ENCODE measurements at places on chromosomes 1 and 21.
A peak's percentile ranks its signal among the peaks of the same experiment; 100 is the strongest.

DNA sequence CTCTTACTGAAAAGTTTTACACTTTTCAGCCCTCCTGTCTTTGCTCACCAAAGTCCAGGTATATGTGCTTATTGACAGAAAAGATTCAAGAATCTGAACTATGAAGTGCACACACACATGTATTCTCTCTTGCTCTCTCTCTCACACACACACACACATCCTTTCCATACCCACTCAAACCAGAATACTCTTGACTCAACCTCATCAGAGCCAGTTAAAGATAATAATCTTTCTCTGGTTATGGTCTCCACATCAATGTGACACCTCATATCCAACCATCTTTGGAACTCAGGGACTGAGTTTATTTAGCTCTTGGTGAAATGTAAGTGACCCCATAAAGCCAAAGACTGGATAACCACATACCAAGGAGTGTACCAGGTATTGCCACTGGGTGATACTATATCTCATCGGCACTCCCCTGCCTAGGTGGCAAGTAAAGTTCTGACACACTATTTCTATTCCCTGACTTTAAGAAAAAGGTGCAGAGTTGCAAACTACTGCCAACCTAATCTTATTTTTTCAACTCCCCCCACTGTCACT, 24.9 kb upstream of the RGS8 start:
- DNase-seq, result no peak

GRCh38 chr21:37281993-37282392, 14.9 kb upstream of the VPS26C start:
- DNase-seq, result peak; percentile 62

- DNase-seq, result no peak
These were observed 11.0 kb upstream of the PLA2G2C start for GRCh38 chr1:20197329-20197791.

DNA sequence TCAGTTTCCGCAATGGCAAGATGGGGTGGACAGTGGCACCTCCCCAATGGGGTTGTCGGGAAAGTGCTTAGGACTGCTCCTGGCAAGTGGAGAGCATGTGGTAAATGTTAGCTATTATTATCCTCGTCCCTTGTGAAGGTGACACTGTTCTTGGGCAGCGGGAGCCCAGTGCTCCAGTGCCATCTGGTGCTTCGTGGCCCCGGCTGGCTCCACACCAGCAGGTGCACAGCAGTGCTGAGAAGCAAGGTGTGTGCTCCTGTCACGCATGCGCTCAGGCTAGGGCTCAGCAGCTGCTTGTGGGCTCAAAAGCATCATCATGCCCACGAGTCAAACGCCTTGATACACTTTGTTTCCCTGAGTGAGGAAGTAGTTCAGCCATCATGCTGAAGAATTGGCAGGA, 24.9 kb upstream of the KCNC4 start:
- DNase-seq, result peak; percentile 82

GRCh38 chr1:194102607-194103006, 916.2 kb upstream of the B3GALT2 start:
- DNase-seq, result no peak

GRCh38 chr1:200896531-200897196, 2.0 kb downstream of the INAVA start:
- no peak for DNase-seq

GRCh38 chr1:32390904-32391870, 3.1 kb downstream of the BSDC1 start:
- DNase-seq, result no peak

DNA sequence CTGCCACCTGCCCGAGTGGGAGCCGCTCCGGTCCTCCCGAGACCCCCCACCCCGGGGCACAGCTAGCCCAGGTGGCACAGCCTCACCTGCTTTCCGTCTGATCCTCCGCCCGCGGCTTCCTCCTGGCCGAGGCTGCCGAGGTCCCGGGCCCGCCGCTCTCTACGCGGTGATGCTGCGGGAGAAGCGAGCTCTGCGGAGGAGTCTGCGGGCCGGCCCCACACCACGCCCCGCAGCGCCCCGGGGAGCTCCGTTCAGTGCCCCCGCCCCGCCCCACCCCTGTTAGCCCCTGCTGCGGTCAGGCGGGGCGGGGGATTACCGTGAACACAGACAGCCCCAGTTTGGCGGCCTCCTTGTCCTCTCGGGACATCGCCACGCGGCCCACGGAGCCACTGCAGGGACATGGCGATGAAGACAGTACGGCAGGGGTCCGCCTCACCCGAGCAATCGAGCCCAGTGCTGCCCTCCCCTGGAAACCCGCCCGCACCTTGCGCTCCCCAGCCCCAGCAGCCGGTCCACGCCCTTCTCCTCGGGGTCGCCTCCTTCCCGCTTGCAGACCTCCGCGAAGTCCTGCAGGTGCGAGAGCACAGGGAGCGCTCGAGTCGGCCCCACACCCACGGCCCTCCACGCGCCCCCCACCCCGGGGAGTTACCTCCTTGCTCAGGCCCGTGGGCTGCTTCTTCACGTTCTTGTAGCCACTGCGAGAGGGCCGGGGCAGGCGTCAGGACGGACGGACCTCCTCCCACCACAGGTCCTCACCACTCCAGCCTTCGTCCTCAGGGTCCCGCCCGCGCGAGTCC, 933 bp downstream of the C1orf35 start:
- DNase-seq, result peak; percentile 4
